ENCODE measurements at places on chromosomes 1 and 21. TPM values are rescaled to one million over a fixed set of nuclear protein-coding genes. Genes with fewer than 3 reads are reported as not detected.

SLC9C2 gene
- not detected for total RNA-seq

LRRC7 gene
- 1.9 TPM for total RNA-seq

SLAMF6 gene
- not detected for total RNA-seq

GRCh38 chr1:20095564-20096434 lies 23.5 kb downstream of the PLA2G2D start:
- no peak for DNase-seq

DNA sequence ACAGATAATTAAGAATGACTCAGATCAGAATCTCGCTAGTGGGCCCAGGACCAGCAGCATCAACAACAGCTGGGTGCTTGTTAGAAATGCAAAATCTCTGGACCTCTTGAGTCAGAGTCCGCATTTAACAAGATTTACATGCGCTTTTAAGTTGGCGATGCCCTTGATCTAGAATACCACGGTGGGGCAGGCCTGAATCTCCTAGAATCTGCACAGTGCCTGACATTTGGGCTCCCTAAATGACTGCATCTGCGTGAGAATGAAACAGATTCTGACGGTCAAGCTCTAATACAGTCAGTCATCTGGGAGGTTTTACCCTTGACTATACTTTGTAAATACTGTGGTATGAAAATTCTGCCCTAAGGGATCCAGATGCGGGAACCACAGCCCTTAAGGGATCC lies 17.2 kb upstream of the RAB29 start:
- no peak for DNase-seq

GRCh38 chr1:175262621-175263020 lies 70.0 kb upstream of the KIAA0040 start:
- no peak for DNase-seq

DNA sequence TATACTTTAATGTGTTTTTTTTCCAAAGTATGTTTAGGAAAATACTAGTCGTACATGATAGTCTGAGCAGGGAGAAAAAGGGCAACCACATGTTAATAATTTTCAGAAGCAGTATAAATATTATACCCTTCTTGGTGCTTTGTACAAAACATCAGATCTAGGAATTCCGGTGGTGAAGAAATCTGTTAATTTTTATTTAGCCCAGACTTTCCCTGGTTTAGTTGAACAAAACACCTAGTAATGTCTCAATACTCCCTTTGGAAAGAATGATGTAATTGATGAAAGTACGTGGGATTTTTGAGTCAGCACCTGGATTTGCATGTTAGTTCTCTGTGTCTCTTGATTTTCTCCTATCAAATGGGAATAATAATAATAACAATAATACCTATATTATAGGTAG lies 38.4 kb upstream of the KCNK2 start:
- DNase-seq = no peak

DNA sequence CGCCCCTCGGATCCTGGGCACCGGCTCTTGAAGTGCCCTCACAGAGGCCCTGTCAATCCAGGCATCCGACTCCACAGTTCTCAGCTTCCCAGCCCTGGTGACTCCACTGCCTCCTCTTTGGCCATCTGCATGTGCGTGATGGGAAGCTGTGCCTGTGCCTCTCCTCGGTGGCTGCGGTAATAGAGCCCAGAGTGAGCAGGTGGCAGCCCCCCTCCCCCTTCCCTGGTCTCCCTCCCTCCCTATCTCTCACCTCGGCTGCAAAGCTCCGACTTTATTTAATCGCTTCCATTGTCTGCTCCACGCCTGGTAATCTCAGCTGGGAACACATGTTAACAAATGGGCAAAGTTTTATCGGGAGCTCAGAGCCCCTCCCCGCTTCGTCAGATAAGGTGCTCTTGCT lies 91.9 kb downstream of the IGSF21 start:
- no peak for DNase-seq

GRCh38 chr1:53552981-53553733 lies 94.0 kb downstream of the DMRTB1 start:
- DNase-seq = no peak

GRCh38 chr1:108556499-108556898 lies 3.4 kb upstream of the EEIG2 start:
- no peak for DNase-seq

DNA sequence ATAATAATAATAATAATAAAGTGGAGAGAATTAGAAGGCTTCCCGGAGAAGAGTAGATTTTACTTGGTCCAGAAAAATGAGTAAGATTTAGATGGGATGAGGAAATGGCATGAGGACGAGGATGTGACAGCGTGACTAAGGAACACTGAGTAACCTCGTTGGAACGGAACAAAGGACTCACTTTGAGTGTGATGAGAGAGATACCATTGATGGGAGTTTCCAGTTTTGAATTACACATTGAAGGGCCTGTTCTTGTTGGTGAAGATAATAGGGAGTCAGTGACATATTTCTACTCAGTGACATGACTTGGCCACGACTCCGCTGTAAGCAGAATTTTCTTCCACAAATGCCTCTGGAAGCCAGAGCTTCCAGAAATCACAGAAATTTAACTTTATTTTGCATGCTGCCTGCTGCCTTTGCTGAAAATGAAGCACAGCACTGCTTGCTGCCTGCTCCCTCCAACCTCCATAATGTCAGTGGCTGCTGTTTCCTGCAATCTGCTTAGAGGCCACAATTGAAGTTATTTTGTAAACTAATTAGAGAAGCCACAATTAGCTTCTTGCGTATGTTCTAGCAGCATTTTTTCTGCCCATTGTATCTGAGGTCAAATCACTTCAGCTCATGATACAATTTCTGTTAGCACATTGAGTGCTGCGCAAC lies 33.7 kb upstream of the FBXO28 start:
- no peak for DNase-seq

Measured in type B pancreatic cell (in vitro differentiated cells).